ENCODE measurements at places on chromosomes 4 and X.

DNA sequence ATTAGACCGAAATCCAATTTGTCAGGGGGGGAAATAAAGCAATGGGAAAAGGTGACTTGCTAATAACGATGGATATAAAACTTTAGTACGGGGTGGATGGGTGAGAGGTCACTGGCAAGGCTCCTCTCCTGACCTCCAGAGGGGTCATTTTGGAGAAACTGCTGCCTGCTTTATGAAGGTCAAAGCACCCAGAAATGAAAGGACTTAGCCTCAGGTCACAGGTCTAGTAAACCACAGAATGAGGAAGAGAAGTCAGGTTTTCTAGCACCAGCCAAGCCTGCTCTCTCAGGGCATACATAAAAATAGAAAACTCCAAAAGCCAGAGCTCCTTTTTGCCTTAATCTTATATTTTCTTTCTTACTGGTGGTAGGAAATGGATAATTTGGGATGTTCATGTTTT is 134.2 kb downstream of the SHROOM3 start:
- DNase-seq = no peak

- no peak for DNase-seq
Observed at GRCh38 chr4:1624519-1624910, 59.6 kb downstream of the FAM53A start.

DNA sequence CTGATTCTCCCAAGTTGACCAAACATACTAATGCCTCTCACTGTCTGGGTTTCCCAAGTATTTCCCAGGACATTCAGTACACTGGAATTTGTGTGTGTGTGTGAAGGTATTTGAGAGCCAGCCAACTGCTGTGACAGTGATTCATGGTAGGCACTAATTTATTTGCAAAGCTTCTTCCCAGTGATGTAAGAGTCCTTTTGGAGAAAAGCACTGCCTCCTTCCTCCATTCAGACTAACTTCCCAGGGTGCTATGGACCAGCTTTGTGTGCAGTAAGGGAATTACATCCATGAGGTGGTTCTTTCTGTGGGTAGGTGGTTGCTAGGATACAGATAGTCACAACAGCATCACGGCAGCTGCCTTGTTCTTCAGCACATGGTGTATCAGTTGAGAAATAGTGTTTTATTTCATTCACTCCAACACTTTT is 8.7 kb downstream of the EGF start:
- peak; percentile 72 for DNase-seq

DNA sequence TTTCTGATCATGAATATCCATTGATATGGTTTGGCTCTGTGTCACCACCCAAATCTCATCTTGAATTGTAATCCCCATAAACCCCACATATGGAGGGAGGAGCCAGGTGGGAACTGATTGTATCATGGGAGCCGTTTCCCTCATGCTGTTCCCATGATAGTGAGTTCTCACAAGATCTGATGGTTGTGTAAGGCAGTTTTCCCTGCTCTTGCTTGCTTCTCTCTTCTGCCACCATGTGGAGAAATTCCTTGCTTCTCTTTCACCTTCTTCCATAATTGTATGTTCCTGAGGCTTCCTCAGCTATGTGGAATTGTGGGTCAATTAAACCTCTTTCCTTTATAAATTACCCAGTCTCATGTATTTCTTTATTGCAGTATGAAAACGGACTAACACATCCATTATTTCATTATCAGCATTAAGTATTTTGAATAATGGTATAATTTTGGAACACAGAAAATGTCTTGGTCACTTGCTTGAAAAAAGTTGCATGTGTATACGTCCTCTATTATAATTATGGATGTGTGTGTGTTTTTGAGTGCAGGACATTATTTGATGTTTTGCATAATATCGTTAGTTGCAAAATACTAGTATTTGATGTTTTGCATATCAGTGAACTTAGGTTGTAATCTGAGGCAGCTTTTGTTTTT is 334.6 kb downstream of the PCDH10 start:
- DNase-seq = peak; percentile 31

DNA sequence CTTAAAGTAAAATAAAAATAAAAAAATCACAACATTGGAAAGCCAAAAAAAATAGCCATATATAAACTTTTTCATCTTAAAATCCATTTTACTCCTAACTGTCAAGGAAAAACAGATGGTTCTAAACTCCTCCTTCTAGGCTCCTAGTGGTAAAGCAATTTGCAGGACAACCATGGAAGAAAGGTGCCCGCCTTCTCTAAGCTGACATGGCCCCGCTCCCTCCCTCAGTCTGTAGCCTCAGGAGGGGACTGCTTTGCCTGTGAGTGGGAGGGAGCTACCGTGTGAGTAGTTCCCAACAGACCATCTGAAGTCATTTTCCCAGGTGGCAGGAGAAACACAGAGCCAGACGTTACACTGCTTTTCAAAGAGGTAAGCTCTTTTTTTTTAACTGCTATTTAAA is 336.2 kb upstream of the FAT1 start:
- no peak for DNase-seq

GRCh38 chr4:113958766-113959538 is 20.5 kb downstream of the ARSJ start:
- peak; percentile 71 for DNase-seq

DNA sequence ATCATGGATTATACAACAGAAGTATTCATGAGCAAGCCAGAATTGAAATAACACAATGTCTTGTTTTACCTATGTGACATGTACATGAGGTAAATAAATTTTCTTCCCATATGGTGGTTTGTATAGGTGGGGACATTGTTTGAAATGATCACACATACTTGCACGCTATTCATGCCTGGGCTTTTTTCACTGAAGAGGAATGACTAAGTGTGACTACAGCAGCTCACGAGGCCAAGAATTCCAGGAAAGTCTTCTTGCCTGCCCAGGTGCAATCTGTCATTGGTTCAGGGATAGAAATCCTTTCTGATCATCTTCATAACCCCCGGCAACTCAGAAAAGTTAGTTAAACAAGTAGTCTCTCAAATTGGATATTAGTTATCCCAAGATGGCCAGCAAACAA is 36.3 kb upstream of the AREG start:
- no peak for DNase-seq

DNA sequence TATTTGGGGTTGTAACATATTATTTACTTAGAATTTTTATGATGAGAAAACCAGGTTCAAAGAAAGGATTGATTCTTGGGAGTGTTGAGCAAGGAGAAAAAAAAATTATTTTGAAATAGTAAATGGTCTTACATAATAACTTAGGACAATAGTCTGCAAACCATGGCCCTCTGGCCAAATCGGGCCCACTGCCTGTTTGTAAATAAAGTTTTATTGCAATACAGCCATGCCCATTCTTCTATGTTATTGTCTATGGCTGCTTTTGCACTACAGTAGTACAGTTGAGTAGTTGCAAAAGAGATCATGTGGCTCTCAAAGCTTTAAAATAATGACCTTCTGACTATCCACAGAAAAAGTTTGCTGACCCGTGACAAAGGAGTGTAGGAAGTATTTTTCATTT is 63.2 kb upstream of the MCUB start:
- no peak for DNase-seq

DNA sequence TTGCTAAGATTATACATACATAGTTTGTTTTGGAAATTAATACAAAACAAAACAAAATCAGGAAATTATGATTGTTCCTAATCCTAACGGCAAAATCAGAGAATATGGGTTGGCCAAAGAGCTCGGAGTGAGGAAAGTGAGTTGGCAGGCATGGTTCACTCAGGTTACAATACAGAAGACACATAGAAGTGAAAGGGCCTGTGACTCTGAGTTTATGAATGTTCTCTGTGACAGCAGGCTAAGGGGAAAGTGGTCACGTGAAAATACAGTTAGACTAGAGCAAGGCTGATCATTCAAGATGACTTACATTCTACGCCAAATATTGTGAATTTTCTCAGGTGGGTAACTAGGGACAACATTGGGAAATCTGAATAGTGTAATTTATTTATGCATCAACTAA is 1001.3 kb downstream of the CCSER1 start:
- DNase-seq = no peak

- DNase-seq = no peak
Observed at GRCh38 chrX:87528487-87528886, 10.9 kb downstream of the KLHL4 start.

DNA sequence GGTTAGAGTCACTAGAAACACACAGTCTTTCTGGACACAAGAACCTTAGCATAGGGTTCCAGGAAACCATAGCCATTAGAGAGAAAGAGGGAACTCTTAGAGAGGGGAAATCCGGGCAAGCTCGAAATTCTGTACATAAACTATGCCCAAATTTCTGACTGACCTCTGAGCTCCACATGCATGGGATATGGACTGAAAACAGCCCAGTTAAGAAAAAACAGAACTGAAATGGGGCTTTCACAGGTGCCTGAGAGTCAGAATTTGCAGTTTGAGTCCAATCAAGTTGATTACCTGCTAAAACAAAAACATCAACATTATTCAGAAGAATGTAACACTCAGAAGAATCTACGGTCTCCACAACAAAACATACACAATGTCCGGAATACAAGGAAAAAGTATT is 13.1 kb downstream of the DCHS2 start:
- DNase-seq = no peak

DNA sequence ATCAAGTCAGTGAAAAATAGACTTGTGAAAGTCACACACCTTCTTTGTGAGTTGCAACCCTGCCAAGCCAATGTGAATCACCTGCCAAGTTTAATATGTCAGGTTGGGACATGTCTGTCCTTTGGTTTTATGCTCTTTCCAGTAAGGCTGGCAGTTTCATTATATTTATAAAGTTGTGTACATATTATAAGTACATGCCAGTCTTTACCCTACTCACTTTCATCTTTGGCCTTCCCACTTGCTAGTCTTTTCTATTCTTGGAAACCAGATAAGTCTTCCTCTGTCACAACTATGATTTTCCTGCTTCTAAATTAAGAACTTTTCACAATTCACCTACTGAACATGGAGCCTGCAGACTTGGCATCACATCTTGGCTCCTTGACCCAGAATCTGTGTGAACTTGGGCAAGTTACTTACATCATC is 680.7 kb upstream of the BOD1L1 start:
- no peak for DNase-seq

DNA sequence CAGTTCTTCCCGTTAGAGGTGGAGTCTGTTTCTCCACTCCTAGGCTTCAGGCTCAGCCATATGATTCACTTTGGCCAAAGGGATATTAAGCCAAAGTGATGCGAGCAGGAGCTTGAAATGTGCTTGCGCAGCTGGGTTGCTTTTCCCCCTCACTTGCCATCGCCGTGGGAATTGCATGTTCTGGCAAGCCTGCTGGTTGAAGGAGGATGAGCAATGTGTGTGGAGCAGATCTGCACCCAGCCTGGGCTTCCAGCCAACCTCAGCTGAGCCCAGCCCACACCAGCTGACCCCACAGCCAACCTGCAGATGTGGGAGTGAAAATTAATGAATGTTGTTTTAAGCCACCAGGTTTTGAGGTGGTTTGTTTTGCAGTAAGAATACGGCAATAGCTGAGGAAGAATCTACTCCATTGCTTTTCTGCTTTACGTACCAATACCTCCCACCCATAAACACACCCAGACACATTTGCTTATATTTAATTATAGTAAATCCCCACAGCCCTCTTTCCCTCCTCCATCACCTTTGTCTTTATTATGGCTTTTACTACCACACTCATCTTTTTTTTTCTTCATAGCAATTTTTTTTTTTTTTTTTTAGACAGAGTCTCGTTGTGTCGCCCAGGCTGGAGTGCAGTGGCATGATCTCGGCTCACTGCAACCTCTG is 132.8 kb upstream of the FUNDC1 start:
- DNase-seq = peak; percentile 88

DNA sequence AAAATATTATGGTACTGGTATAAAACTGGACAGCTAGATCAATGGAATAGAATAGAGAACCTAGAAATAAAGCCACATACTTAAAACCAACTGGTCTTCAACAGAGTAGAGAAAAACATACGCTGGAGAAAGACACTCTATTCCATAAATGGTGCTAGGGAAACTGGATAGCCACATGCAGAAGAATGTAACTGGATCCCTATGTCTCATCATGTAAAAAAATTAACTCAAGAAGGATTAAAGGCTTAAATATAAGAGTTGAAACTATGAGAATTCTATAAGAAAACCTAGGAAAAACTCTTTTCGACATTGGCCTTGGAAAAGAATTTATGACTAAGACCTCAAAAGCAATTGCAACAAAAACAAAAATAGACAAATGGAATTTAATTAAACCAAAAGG is 114.6 kb downstream of the PCDH18 start:
- no peak for DNase-seq

DNA sequence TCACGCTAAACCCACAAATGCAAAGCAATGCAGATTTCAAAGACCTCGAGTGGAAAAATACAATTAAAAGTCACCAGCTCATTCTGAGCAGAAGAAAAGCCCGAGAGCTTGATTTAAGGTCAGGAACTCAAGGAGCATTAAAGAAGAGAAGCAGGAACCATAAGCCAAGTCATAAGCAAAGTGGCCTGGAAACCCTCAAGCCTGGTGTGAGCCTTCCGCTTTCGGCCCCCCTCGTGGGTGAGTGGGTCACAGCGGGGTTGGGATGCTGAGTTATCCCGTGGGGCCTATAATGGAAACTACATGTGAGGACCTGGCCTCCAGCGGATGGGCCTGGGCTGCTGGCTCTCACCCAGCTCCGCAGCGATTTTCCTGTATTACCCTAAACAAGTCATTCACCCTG is 504.3 kb downstream of the RAB28 start:
- no peak for DNase-seq

DNA sequence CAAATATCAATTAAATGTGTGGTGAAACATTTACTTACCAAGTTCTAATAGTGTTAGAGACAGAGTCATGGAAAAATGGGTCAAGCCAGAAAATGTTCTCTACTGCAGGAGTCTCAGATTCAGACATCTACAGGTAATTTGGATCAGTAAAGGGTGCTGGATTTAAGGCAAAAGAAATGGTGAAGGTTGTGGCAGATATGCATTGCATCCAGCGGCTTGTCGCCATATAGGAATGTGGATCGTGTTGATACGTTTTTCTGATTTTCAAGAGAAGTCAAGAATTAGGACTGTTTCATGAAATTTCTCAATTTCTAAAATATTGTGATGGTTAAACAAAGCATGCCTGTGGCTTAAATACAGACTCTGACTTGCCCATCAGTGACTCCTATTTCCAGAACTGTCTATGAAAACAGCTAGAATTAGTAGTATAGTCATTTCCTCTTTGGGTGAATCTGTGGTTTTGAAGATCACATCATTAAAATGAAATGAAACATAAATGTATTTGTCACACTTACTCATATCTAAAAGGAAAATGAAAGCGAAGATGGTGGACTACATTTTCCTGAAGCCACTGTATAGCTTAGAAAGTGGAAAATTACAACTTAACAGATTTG is 110.1 kb upstream of the VEGFC start:
- peak; percentile 84 for DNase-seq

DNA sequence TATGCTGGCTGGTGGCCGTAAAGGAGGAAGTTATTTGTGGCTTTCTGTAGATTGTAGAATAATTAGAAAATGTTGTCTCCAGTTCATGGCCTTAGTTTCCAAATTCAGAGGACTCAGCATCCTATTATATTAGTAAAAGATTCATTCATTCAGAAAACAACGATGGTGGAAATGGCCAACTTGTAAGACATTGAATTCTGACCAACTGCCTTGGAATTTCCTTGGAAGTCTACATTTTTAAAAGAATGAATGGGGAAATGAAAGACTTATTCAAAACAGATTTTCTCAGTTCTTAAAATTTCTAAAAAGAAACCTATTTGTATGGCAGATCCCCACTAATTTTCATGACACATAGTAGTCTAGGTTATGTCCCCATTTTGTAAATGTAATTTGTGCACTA is 561.5 kb downstream of the ANKRD50 start:
- no peak for DNase-seq

GRCh38 chrX:150212672-150213480 is 150.2 kb upstream of the MAMLD1 start:
- no peak for DNase-seq
